Stimulated activated CD4-positive, alpha-beta T cell treated with anti-CD3 and anti-CD28 coated beads, TNF-alpha, amount 100 ng/mL, for 1 hour (primary cell): ENCODE measurements at places on chromosomes 6 and 20.

DNA sequence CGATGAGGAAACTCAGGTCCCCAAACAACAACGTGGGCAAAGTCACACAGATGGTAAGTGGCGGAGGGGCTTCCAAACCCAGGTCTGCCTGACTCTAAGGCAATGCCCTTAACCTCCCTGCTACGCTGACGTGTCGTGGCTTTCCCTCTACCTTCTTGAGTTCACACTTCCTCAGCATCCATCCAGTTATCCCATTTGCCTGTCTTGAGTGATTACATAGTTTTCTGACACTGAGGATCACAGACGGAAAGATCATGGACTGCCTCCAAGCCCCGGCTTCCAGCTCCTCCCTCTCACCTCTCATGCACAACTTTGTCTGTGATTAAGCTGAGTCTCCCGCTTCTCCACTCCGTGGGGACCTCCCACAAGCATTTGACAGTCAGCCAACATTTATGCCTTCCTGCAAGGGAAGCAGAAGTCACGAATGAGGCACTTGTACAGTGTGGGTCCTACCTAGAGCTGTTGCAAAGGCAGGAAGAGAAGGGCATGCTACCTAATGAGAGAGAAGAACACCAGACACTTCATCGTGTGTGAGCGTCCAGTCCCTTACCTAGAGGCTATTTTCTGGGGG is 33.8 kb downstream of the TBC1D7 start:
- DNase-seq: no peak

- no peak for DNase-seq
These were observed 93.5 kb downstream of the RPS12 start for GRCh38 chr6:132907914-132908313.

DNA sequence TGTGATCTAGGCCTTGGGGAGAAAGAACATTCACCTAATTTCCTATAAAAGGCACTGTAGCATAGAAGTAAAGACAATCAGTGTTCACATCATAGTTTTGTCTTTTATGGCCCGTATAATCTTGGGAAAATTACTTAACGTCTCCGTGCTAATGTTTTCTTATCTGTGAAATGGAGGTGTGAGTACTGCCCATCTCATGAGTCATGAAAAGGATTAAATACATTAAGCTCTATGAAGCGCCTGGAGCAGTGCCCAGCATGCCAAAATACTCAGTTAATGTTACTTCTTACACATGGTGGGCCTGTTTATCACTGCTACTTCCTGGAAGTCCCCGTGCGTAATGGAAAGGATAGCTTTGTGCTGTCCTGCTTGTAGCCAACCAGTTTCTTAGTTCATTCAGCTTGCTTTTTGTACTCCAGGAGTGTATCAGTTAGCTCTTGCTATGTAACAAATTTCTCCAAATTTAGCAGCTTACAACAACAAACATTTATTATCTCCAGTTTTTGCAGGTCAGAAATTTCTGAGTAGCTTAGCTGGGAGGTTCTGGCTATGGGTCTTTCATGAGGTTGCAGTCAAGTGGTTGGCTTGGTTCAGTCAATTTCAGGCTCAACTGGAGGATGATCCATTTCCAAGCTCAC is 103.6 kb upstream of the BMP2 start:
- no peak for DNase-seq

GRCh38 chr20:16566080-16566479 is 7.2 kb downstream of the KIF16B start:
- no peak for DNase-seq

DNA sequence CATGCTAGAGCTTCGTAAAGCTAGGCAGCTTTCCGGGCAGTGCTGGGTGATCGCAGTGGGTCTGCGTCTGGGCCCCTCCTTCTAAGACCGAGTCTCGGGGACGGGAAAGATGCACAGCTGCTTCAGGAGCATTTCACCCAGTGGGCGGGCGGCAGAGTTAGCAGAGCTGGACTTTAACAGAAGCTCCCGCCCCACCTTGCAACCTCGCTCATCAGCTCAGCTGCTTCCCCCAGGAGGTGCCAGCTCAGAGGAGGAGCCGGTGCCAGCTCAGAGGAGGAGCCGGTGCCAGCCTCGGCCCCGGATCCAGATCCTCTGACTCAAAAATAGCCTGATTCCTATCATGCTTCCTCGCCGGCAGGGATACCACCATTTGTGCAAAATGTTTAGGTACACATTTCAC is 94.5 kb upstream of the RPS6KA2 start:
- no peak for DNase-seq

DNA sequence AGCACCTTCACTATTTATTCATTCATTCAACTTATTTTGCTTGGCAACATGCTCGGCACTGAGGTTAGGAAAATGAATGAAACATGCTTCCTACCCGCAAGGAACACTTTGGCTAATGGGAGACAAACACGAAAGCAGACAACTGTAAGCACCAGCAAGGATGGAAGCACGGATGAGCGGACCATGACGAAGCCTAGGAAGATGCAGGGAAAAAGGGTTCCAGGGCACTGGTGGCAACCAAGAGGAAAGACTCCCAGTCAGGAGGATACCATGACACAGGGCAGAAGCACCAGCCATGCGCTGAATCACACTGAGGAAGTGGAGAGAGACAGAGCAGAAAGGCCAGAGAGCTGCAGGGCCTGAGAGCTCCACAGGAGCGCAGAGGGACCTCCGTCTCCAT is 9.8 kb downstream of the PDE10A start:
- DNase-seq: no peak

DNA sequence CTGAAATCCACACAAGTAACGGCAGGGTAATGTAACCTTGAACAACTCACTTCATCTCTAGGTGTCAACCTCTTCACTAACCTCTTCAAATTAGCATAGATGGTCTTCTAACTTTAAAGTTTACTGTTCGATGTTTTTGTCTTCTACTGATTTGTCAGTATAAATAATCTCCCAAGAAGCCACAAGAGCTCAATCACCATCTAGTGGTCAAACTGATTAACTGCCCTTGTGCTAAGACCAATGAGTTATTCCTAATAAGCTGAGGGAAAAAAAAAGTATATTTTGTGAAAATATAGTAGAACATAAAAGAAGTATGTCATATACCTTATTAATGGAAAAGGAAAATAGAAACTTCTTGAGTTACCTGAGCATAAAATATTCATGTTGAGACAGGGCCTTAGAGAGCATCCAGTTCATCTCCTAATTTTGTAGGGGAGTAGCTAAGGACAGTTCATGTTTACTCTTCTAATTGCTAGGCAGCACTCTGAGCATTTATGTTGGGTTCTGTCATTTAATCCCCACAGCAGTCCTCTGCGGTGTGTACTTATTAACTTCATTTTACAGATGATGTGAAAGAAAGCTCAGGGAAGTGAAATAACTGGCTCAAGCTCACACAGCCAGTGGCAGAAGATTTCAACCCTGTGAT is 317.1 kb downstream of the ESR1 start:
- no peak for DNase-seq

DNA sequence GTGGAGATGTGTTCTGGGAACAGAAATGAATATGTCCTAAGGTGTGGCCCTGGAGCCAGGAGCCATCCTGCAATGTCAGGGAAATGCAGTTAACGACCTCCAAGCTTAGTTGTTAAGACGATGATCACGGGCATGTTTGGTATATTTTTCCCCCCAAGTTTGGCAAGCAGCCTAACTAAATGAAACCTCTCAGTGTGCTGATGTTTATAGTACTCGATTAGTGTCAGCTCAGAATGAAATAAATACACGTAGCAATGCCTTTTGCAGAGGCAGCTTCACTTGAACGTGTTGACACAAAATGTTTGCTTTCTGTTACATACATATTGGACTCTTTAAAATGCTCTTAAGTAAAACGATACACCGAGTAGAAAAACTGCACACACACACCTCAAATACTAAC is 76.2 kb upstream of the OLIG3 start:
- DNase-seq: no peak

DNA sequence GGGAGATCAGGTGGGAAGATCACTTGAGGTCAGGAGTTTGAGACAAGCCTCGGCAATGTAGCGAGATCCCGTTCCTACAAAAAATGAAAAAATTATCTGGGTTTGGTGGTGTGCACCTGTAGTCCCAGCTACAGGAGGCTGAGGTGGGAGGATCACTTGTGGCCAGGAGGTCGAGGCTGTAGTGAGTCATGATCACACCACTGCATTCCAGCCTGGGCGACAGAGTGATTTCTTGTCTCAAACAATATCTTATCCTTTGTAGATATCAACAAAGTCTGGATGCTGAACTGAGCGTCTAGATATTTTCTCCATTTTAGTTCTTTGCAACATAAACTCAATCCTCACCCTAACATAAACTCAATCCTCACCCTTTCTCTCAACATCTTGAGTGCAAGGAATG is 197.6 kb downstream of the DTNBP1 start:
- no peak for DNase-seq

DNA sequence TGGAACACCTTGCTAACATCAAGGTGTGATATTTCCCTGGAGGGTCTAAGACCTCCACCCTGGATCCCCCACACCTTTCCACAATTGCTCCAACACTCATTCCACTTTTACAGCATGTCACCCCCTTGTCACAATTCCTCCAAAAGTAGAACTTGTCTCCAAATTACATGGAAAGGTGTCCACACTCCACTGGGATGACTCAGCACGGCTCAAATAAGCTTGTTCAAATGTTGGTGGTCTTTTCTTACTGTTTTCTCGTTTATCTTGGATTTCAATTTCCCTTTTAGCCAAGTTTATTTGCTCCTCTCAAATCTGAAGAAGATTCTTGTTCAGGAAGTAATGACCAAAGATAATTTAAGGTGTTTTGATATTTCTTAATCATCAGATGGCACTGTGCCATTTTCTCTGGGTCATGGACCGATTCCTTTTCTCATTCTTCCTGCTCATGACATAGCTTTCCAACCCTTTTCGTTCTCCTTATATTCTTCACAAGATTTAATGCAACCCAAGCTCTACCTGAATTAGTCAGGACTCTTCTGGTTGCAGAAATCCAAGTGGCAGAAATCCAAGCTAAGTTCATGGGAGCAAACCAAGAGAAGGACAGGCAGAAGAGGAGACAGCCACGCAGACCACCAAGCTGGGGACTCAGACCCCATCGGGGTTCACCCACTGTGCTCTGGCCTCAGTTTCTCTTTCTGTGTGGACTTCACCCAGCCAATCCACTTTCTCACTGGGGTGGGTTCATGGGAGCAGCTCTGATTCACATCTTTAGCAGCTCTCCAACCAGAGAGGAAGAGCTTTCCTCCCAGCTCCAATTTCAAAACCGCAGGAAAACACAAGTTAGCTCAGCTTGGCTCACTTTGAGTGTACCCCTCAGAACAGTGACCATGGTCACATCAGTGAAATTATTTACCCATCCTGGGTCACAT is 110.5 kb upstream of the CDYL start:
- DNase-seq: no peak

DNA sequence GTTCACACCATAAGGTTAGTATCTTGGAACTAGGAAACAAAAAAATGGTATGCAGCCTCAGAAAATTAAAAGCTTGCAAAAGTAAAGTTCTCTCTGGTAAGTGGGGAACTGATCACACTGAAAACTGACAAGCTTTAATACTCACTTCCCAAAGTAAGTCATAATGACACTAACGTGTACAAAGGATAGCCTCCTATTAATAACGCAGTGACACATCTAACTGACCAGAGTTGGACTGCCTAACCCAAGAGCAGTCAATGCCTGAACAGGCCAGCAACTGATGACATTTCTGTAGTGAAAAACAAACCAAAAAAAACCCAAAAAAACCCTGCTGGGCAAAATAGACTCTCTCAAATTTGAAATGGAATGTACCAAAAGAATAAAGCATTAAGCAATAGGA is 30.7 kb downstream of the CHD6 start:
- DNase-seq: no peak

DNA sequence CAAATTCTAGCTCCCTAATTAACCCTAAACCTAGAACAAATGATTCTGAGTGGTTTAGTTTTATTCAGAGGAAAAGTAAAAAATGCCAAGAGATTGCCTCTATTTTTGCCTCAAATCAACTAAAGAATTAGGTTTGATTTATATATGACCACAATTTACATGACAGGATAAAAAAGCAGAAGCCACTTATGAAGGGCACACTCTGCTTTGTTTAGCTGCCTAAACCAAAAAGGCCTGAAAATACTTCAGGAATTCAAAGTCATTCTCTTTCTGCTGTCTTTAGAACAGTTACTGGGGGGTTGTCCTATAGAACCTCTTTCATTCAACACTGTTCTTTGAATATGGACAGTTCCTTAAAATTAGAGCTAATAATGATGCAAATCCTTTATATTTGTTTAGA is 5.3 kb downstream of the FBXO5 start:
- no peak for DNase-seq

DNA sequence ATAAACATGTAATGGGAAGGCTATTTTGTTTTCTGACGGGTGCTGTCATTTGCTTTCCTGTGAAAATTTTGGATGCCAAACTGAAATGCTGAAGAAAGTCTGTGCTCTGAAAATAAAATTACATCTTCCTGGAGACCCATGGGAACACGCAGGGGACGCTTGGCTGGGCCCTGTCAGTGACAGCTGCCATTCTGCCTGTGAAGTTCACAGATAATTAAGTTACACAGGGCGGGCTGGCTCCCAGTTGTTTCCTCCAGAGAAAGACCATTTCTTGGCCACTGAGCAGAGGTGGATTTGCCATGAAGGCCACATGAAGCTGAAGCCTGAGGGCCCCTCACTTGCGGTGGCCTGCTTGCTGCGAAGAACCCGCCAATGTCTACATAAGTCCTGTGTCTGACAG is 93.5 kb downstream of the TMEM170B start:
- DNase-seq: no peak

DNA sequence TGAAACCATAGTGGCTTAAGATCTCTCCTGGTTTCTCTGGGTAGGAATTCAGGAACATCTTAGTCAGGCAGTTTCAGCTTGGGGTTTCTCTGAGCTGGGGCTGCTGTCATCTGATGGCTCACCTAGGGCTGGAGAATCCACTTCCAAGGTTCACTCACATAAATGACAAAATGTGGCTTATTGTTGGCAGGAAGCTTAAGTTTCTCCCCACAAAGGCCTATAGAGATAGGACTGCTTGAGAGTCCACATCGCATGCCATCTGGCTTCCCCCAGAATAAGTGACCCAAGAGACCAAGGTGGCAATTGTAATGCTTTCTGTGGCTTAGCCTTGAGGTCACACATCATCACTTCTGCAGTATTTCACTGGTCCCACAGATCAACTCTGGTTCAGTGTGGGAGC is 131.4 kb downstream of the EDN1 start:
- DNase-seq: no peak

- no peak for DNase-seq
These were observed 5.1 kb upstream of the MRS2 start for GRCh38 chr6:24397631-24398030.

- no peak for DNase-seq
These were observed 1.2 kb upstream of the RAB22A start for GRCh38 chr20:58308290-58308679.

GRCh38 chr6:11263291-11263775 is 30.9 kb upstream of the NEDD9 start:
- DNase-seq: no peak
